ENCODE measurements at places on chromosomes 5 and 9. TPM values are rescaled to one million over a fixed set of nuclear protein-coding genes. Genes with fewer than 3 reads are reported as not detected.

GRCh38 chr5:172632346-172633092, 8.5 kb upstream of the NEURL1B start:
- DNase-seq = no peak

DNA sequence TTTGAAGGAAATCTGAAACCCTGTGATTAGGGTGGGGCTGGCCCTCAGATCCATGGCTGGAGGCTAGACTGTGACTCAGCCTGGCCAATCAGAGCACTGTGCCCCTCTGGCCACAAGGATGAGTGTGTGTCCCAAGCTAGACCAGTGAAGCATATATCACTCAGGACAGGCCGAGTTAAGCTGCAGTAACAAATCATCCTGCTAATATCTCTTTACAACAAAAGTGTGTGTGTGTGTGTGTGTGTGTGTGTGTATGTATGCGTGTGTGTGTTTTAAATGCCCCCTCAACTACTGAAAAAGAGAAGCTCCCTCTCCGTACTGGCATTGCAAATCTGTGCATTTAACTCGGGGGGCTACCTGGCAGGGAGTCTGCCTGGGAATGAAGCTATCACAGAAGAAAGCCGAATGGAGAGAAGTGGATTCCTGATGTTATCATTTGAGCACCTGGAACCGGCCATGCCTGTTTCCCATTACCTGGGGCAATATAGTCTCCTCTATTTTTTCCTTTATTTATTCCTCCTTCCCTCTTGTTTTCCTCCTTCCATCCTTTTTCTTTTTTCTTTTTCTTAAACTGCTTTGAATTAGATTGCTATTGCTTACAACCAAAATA, 25.6 kb downstream of the STC2 start:
- peak; percentile 88 for DNase-seq

DNA sequence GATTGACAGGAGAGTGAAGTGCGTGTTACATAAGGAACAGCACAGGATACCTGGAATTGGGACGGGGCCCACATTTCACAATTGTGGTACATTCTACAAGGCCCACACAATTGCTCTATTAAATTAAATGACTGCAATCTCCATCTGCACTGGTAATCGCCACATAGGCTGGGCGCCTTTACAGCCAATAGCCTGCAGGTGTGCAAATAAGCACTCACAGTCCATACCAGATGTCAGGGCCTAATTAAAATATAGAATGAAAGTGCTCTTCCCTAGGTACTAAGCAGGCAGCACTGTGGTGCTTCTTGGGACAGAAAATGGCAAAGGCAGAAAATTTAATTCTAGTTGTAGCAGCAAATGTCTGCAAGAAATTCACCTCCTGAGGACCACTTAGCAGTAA, 82.7 kb downstream of the ATP10B start:
- no peak for DNase-seq

DNA sequence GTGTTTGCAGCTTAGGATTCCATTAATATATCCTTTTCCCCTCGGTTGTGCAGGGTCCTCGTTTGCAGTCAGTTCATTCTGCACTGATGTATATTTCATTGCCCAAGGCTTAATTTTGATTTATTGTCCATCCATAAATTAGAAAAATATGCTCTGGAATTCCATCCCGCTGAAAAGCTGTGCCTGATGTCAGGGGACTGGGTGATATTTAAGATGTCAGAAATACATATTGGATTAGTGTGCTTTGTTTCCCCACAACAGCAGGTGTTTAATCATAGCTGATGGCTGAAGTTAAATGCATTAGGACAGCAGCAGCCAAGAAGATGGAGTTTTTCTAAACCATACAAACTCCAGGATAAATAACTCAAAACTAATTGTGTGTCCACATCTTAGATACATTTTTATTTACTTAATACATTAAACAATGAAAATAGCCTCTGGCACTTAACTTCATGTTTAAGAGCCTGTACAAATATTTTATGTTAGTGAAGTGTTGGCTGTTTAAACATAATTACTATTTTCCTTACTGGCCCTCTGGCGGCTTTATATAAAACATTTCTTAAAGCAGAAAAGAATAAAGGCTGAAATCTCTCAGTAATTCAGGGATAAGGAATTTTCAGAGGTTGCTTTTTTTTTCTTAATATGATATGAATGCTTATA, 170.4 kb upstream of the TBCA start:
- DNase-seq = no peak

DNA sequence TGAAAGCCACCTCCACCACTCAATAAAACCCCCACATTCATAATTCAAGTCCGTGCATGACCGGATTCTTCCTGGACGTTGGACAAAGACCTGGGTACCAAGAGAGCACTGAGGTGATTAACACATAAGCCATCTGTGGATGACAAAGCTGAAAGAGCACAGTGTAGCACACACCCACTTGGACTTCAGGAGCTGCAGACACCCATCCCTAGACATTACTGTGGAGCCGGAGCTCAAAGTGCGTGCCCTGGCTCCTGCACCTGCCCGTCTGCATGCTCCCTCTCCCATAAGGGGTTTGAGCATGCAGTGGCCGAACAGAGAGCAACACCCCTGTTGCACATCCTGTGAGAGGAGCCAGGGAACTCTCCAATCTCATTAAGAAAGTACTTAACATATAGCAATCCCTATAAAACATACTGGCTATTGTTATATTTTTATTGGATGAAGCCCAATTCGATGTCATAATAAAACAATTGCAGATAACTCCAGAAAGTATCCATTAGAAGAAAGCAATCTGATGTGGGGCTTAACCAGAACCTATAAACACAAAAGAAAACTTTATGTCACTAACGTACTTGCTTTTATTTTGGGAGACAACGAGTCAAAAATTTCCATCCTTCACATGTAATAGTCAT, 1174.2 kb upstream of the C9orf72 start:
- DNase-seq = no peak

- peak; percentile 91 for DNase-seq
Observed at GRCh38 chr5:132136906-132137305, 63.3 kb downstream of the CSF2 start.

GRCh38 chr5:82730913-82731312, 346.3 kb downstream of the TMEM167A start:
- DNase-seq = no peak

Gene TNPO1
- 167 TPM for total RNA-seq

Gene NIPSNAP3A
- 52.6 TPM for total RNA-seq

Gene DMRT2
- not detected for total RNA-seq

Gene EQTN
- total RNA-seq = not detected

Gene GBGT1
- total RNA-seq = 3.1 TPM

Gene WWC1
- total RNA-seq = 7.1 TPM
